GM23248 (cell line): ENCODE measurements at places on chromosomes 4 and X.

DNA sequence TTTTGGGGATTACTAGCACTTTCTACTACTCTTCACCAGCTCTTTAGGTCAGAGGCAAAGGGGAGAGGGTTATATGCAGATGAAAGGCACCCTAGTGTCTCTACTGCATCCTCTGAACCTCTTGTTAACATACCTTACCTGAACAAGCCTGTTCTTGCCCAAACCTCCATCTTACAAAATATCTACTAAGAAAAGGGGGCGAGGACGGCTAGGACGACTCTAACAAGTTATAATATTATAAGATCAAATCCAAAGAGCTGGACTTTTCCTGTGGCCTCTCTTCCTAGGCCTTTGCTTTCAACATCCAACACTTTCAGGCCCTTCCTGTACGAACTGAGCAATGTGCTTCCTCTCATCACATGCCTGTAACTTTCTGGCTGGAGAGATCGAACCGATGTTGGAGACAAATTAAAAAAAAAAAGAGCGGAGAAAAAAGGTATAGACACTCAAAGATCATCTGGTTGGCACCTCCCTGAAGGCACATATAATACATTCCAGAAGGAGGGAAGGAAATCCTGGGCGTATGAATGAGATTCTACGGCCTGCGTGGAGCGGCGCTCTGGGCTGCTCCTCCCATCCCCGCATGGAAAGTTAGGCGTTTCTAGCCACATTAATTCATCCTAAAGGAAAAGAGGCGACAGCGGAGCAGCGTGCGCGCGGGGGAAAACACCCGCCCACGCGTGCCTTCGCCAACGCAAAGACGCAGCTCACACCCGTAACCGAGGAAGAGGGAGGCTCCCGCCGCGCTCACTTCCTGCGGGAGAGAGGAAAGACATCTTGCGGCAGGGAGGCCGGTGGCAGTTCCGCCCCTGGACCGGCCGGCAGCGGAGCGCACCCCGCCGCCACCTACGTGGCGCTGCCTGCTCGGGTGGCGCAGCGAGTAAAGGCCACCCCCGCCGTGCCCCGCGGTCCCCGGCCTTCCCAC lies 808 bp downstream of the PRDM5 start:
- DNase-seq, result peak; percentile 84

DNA sequence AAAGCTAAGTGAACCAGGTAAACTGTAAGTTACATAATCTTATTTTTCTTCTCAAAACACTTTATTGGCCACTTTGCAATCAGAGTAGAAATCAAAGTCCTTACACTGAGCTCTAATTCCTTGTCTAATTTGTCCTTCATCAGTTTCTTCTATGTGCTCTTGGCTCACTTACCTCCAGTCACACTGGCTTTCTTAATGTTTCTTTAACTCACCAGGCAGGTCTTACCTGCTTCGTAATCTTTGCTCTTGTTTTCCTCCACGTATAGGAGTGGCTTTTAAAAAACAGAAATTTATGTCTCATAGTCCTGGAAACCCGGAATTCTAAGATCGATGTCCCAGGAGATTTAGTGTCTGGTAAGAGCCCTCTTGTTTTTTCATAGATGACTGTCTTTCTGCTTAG lies 1462.1 kb downstream of the FSTL5 start:
- DNase-seq, result no peak

DNA sequence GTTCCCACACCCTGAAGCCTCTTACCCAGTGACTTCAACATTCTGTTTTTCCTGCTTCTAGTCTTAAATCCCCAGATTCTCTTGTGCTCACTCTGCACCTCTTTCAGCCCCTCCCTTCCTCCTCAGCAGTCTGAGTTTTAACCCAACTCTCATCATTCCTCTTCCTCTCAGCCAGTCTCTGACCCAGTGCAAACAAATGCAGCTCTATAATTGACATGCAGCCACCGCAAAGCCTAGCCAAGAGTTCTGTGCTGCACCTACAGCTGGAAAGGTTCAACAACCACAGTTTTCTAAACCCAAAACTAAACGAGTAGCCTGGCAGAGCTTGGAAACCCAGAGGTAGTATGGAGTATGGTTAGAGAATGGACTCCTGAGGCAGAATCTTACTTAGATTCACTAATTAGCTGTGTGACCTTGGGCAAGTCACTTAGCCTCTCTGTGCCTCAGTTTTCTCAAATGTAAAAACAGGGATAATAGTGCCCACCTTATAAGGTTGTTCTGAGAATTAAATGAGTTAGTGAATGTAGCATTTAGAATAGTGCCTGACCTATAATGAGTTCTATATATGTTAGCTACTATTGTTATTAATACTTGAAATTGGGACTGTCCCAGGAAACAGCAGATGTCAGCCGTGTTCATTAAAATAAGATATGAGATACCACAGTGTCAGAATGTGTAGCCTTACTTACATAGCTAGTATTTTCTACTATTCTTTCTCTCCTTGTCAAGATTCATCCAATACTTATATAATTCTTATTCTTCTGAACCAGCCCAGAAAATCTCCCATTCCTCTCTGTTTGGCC lies 3.5 kb downstream of the TMEM154 start:
- DNase-seq, result no peak

DNA sequence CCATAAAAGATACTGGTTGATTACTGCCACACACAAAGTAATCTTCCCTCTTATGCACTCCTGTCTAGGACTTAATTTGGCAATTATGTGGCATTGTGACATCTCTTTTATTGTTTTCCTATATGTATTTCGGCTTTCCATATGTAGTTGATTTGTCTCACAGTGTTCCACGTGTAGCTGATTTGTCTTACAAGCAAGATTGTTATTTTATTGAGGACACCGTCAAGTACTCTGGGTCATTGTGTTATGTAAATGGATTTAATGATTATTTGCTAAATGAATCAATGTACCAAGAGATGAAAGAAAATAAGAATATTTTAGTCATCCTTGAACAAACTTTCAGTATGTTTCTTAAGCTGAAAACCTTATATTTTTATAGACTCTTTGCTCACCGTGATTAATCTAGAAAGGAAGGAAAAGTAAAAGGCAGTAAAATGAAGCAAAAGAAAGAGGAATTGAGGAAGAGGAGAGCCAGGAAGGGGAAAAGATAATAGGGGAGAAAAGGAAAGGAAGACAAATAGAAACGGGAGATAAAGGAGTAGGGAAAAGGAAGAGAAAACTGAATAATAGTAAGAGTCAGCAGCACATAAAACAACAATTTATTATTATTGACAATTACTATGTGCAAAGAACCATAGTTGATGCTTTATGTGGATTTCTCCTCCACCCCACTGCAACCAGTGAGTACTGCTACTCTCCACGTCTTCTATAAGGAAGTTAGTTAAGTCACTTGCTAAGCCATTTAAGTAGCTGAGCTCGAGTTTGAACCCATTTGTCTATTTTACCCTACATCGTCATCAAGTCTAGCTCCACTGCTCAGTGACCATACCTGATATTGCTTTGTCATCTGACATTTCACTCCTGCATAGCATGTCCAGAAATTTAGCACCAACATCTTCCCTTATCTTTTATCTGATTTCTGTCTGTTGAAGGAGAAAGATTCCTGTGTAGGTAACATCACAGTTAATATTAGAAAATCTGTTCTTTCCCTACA lies 336.5 kb downstream of the BMPR1B start:
- no peak for DNase-seq

GRCh38 chr4:114964026-114964425 lies 149.4 kb downstream of the NDST4 start:
- DNase-seq, result no peak
